Hematopoietic multipotent progenitor cell treated with erythropoietin and hydrocortisone succinate and interleukin-3 and kit ligand, for 8 days (in vitro differentiated cells): ENCODE measurements at places on chromosomes 6 and 20.

DNA sequence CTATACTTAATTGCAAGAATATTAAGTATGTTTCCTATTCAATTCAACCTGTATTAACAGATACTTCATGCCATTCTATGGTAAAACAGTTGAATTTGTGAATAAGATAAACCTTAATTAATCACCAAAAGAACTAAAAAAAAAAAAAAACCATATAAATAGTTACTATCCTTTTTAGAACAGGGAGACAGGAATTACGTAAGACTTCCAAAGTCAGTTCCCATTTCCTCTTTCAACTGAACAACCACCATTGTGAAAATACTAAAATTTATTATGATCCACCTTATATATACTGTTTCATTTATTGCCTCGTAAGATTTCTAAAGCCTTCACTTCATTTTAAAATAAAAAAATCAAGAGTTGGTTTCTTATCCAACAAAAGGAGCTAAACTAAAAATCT lies 9.4 kb downstream of the CCNC start:
- DNase-seq: no peak

GRCh38 chr6:127869772-127870404 lies 31.0 kb downstream of the THEMIS start:
- DNase-seq: no peak

GRCh38 chr20:38021087-38021772 lies 12.0 kb downstream of the TTI1 start:
- DNase-seq: no peak

- DNase-seq: no peak
Observed at GRCh38 chr6:11209906-11210305, 22.6 kb downstream of the NEDD9 start.

DNA sequence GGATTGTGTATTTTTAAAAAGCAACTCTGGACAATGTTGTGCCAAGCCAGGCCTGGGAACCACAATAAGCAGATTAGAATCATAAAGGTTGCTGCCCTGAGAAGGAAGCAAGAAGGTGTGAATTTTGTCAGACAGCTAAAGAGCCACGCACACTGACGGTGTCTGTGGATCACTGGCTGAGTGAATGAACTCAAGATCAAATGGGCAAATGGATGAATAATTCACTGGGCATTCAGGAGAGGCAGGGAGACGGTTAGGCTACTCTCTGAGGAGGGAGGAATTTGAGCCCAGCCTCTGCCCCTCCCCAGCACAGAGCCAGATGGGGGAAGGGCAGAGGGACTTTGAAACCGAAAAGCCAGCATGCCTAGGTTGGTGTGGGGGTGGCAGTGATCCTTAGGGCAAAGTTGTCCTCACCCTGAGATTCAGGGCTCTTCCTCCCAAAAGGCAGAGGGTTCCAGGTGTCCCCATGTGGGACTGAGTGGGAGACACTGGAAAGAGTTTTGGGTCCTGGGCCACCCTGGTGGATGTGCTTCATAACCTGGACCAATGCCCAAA lies 19.5 kb upstream of the SLC22A7 start:
- no peak for DNase-seq

- peak; percentile 33 for DNase-seq
Observed at GRCh38 chr20:9215539-9215938, 146.7 kb downstream of the PLCB4 start.

- no peak for DNase-seq
Observed at GRCh38 chr6:35755278-35755924, 18.6 kb downstream of the ARMC12 start.

DNA sequence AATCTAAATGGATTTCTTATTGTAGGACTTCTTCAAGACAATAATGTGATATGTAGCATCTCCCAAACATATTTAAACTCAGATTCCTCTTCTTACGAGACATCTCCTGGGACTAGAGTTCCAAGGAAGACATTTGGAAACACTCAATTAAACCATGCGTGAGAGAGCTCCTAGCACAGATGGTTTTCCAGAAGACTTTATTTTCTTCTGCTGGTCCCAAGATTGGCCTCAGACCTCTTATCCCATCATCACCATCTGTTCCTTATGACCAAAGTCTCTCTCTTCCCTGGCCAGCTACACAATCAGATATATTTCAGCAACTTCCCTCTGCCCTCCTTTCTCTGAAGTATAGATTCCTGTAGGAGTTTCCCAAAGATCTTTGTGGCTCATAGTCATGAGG lies 93.2 kb upstream of the JARID2 start:
- DNase-seq: no peak

DNA sequence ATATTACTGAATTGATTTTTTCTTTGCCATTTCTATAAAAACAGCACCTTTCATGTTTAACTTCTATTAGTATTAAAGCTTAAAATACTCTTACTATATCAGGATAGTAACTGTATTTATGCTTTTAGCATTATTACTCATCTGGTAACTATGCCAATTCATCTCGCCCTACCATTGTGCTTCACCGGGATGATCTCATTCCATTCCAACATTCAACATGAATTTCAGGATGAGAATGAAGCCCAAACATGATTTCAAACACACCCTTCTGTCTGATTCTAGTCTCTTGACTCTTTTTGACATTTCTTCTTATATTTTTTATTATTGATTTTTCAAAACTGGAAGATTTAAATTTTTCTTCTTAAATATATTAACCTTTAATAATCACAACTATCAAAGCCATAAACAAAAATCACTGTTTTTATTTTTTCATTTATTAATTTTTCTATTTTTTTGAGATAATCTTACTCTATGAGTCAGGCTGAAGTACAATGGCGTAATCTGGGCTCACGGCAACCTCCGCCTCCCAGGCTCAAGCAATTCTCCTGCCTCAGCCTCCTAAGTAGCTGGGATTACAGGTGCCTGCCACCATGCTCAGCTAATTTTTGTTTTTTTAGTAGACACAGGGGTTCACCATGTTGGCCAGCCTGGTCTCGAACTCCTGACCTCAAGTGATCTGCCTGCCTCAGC lies 46.7 kb downstream of the GJA1 start:
- DNase-seq: no peak

DNA sequence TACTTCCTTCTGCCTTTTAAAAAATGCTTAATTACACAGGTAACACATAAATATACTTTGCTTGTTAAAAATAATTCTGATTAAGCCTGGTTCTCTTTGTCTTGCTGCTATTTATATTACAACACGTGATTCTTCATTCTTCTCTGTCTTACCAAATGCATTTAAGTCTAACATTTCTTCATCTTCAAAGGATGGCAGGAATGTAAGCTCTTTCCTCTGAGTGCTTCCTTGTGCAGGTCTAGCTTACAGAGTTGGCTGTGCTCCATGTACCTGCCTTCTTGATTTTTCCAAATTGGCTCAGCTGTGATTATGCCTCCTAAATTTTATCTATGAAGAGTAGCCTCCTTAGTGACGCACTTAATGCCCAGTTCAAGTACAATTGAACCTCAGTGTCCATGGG lies 44.4 kb downstream of the RNF144B start:
- no peak for DNase-seq

DNA sequence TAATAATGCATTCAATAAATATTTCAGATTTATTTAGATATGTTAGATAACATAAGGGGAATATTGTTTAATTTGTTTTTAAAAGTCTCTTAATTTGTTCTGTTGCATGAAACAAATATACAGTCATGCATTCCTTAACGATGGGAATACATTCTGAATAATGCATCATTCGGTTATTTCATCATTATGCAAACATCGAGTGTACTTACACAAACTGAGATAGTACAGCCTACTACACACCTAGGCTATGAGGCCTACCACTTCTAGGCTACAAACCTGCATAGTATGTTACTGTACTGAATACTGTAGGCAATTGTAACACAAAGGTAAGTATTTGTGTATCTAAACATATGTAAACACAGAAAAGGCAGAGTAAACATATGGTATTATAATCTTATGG lies 118.7 kb downstream of the EPHA7 start:
- no peak for DNase-seq

- DNase-seq: no peak
Observed at GRCh38 chr6:130680116-130680515, 147.1 kb upstream of the SMLR1 start.

- DNase-seq: peak; percentile 10
Observed at GRCh38 chr20:58652606-58653294, 1.7 kb downstream of the STX16 start.

DNA sequence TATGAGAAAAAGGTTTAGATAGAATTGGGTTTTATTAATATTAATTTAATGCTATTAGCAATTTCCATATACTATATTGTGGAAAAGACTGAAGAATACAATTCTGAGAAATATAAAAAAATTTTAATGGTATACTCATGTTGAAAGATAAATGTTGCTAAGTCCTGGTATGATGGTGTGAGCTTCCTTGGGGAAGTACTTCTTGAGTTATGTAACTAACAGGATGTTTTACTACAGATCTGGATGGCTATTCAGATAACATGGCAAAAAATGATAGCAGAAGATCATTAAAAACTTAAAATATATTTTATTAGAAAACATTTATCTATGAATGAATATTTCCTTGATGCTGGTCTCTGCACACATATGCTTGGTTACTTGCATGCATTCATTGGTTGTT lies 23.5 kb upstream of the CALHM6 start:
- no peak for DNase-seq

GRCh38 chr20:57698116-57698866 lies 11.5 kb downstream of the PMEPA1 start:
- no peak for DNase-seq

GRCh38 chr6:166076625-166077024 lies 91.0 kb downstream of the TBXT start:
- no peak for DNase-seq

DNA sequence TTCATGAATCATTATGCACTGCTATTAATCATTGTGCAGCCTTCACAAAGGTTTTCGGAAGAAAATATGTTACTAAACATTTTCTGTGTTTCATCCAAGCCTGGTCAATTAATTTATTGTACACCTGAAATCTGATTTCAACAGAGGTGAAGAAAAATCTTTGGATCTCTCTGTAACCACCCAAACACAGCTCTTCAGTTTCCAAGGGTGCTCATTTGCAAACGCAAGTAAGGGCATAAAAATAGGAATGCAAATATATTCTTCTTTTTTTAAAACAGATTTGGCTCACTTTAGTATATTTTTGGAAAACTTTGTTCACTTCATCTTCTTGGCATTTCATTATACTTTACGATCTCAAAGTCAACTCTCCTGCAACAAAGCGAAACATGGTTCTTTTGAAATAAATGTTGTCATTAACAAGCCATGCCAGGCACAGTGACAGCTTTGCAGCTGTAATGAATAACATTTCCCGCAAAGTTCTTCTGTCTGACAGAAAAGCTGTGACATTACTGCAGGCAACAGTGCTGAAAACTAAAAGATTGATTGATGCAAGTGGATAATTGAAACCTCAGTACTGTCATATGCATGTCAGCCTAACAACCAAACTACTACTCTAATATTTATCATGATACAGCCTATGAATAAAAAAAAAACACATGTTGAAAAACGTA lies 348.3 kb downstream of the FRK start:
- no peak for DNase-seq

DNA sequence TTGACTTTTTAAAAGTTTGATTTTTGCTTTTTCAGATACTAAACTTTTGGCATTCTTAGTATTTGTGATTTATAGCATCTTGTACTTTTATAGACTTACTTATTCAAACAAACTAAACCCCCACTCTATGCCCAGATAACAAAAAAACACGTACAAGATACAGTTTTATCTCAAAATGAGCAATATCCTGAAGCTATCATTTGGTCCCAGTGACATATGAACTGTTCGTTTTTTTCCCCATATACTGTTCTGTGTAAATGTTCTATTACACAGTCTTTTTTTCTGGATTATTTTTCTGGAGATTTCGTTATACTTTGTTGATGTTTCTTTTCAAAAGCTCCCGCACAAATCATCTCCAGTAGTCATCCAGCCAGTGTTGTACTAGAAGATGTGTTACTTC lies 27.3 kb upstream of the SERINC3 start:
- peak; percentile 71 for DNase-seq

DNA sequence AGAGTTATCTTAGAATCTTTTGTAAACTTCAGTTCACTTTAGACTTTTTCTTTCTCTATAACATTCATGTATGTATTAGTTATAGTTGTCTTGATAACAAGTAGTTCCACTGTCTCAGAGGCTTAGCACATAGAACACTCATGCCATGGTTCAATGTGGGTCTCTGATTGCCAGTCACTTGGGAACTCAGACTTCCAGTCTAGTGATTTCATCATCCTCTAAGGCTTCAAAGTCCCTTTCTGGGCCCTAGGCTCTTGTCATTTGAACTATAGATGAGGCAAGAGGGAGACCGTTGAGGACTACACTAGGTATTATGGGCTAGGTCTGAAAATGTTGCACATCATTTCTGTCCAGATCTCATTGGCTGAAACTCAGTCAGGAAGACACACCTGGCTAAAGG lies 8.4 kb upstream of the EEF1E1 start:
- DNase-seq: no peak

GRCh38 chr6:5525209-5525608 lies 263.9 kb downstream of the FARS2 start:
- DNase-seq: no peak

DNA sequence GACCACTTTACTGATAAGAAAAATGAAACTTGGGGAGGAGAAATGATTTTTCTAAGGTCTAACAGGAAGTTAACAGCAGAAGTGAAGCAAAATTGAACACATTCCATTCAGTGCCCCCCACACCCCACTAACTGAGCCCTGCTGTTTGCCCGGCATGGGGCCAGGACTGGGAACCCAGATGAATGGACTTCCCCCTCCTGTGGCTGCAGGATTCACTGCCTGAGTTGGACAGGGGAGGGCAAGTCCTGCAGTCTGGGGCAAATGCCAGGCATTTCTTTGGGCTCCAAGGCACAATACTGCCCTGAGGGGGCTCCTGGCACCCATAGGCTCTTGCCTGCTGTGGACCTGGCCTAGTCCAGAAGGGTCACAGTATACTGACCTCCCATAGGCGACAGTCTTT lies 28.3 kb downstream of the FYN start:
- DNase-seq: peak; percentile 58

GRCh38 chr6:16766043-16766536 lies 4.8 kb upstream of the ATXN1 start:
- DNase-seq: no peak

DNA sequence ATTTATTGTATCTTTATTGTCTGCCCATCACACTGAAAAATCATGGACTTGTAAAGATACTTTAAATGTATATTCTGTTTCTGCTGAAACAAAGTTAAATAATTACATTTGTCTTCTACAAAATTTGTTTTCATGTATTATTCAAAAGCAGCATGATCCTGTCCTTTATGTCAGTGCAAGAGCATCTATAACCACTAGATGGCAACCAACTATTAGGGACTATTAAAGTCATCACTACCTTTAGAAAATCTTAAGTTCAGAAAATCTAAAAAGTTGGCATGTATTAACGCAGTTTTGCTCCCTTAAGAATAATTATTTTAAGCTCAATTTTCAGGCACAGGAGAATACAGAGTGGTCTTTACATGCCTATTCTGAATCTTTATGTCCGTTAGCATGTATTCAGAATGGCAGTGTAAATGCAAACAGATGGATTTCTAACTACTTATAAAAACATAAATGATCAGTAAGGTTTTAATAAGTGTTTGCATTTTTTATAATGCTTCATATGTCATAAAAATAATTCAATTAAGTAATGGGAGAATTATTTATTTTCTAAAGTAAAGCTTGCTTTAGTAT lies 17.8 kb downstream of the TMEM30A start:
- peak; percentile 67 for DNase-seq
